ENCODE measurements at places on chromosomes 6 and 20. TPM values are rescaled to one million over a fixed set of nuclear protein-coding genes. Genes with fewer than 3 reads are reported as not detected.

DNA sequence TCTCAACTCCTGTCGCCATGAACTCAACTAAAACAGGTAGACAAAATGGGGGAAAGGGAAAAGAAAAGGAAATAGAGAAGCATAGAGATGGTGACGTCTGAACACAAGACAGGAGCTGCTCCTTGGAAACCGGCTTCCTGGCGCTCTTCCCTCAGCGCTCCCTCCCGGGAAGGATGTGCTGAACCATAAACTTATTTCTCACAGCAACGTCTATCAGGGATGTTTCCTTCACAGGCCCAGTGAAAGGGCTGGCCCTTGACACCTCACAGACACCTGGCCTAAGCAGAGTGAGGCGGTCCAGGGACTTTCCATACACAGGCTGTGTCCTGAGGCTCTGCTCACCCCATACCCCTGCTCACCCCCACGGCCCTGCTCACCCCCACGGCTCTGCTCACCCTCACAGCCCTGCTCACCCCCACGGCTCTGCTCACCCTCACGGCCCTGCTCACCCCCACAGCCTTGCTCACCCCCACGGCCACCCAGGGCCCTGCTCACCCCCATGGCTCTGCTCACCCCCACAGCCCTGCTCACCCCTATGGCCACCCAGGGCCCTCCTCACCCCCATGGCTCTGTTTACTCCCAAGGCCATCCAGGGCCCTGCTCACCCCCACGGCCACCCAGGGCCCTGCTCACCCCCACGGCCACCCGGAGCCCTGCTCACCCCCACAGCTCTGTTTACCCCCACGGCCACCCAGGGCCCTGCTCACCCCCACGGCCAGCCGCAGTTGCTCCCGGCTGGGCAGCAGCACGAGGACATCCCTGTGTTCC, 653 bp downstream of the FRMD1 start:
- peak; percentile 62 for DNase-seq

GRCh38 chr6:165967810-165968407, 199.7 kb downstream of the TBXT start:
- no peak for DNase-seq

- DNase-seq = no peak
Measured at GRCh38 chr6:55524441-55524840, 54.6 kb downstream of the HMGCLL1 start.

Gene CLPSL1
- not detected for total RNA-seq

DNA sequence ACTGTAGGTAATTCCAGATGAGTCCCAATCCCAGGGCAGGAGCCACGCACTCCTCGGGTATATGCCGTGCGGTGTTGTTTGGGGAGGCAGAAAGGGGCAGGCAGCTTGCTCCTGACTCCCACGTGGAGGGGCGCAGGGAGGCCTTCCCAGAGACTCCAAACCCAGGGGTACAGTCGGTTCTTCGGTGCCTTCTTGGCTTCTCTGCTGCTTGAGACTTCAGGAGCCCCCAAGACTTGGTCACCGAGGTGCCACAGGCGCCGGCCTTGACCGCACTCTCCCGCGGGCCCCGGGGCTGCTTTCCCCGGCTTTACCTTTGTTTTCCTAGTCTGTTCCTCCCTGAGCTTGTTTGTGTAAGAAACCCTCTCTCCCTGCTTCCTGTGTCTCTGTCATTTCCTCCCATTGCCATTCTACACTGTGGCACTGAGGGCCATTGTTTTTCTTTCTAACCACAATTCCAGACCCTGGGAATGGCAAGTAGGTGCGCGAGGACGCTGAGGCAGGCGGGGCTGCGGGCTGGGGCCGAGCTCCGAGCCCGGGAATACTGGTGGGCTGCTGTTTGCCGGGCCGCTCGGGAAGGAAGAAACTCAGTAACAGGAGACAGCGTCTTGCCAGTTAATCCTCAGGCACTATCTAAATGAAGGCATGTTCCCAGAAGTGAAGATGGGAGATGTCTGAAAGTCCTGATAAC, 215.6 kb upstream of the HEY2 start:
- no peak for DNase-seq

DNA sequence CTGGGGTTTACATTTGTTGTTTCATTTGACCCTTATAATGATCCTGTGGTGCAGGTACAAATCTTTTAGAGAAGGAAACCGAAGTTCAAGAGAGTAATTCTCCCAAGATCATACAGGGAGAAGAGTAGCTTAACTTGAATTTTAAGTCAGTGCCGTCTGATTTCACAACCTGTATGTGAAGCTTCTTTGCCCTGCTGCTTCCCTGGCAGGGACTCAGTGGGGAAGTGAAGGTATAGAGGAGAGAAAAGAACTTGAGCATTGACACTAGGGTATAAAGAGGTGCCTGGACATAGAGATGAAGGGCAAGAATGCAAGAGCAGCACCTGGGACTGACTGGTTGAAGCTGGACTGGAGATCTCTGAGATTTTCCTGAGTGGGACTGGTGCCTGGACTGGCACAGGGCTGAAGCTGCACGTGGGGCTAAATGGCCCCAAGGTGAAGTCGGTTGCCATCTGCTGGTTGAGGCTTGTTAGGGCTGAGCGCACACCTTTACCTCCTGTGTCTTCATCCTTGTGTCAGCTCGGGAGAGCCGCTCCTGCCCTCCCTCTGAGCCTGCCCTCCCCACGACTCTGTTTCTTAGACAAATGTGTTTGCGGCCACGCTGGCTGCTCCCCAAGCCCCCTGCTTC, 41.8 kb downstream of the FARS2 start:
- DNase-seq = peak; percentile 81

Gene SMLR1
- total RNA-seq = 0.73 TPM

Gene LRRN4
- total RNA-seq = 1.1 TPM

DNA sequence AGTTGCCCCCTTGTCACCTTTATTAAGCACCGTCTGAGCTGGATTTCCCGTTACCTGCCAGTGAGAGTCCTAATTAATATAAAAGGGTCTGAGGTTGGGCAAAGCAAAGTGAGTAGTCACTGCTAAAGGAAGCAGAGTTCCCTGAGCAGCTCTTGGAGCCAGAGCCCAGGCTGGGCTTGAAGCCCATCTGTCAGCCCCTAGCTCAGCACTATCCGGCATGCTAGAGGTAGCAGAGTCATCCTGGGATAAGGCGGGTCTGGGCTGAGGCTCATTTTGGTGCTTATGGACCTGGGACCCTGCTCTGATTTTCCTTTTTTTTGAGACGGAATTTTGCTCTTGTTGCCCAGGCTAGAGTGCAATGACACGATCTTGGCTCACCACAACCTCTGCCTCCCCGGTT, 46.2 kb downstream of the ADNP start:
- DNase-seq = no peak

DNA sequence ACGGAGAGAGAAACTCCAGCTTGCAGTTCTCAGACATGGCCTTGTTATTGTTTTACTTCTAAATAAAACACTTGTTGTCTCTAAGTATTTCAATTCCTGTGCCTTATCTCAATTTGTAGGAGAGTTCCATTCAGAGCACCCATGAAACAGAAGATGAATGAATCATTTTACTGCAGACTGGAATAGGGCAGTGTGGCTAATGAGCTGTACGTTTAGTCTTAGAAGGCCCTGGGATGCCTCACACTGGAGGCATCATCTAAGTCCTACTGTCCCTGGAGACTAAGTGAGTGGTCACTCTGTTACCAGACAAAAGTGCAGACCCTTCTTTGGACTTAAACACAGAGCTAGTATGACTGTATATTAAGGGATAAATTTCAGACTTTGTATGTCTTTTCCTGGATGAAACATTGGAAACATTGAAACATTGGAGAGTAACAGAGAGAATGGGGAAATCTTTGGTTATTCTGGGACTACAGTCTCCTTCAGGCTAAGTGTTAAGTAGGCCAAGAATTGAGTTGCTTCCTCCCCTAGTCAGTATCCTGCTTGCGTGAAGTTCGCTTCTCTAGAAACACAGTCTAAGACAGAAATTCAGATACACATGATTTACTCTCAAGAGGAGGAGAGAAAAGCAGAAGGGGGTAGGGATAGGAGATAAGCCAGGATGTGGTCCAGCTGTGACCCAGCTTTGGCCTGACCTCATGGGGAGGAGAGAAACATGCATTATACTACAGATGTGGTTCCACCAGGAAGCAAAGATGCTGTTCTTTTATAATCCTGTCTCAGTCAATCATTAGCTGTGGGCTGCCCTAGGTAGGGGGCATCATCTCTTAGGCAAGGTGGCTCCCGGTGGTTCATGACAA, 167.4 kb upstream of the BMP2 start:
- no peak for DNase-seq

DNA sequence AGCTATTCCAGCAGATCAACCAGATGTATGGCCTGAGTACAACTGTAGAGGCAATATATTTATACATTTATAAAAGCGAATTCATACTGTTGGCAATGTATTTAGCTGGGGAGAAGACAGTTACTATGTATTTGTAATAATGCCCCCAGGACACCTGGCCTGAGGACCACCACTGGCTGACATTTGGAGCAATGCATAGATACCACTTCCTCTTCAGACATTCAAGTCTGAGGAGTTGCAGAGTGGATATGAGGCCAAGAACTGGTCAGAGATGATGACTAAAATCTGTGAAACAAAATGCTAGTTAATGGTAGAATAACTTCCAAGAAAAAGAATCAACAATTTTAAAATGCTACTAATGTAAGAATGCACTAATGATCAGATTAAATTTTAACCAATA, 462.3 kb downstream of the CDC5L start:
- no peak for DNase-seq

GRCh38 chr20:48425817-48426612, 401.8 kb downstream of the PREX1 start:
- no peak for DNase-seq

- no peak for DNase-seq
Measured at GRCh38 chr6:1837826-1838225, 228.1 kb downstream of the FOXC1 start.

Gene SLC22A3
- total RNA-seq = 3.2 TPM

GRCh38 chr20:63979557-63980316, at the start of gene SAMD10:
SAMD10 (minus strand) TSS chr20:63979642; CDS start chr20:63979467, 175 bp downstream.
- DNase-seq = peak; percentile 93

GRCh38 chr20:58519940-58520712, 4.9 kb upstream of the APCDD1L start:
- DNase-seq = no peak

- DNase-seq = peak; percentile 19
Measured at GRCh38 chr6:169854083-169854725, 102.8 kb downstream of the ERMARD start.

GRCh38 chr6:16243055-16243454, 4.7 kb downstream of the GMPR start:
- DNase-seq = peak; percentile 34

Gene PRKN
- 8.1 TPM for total RNA-seq

GRCh38 chr6:39280247-39280731, 33.9 kb downstream of the KCNK17 start:
- peak; percentile 60 for DNase-seq

Gene FRK
- total RNA-seq = 4.7 TPM

GRCh38 chr6:149455031-149455732, 29.6 kb downstream of the ZC3H12D start:
- no peak for DNase-seq

DNA sequence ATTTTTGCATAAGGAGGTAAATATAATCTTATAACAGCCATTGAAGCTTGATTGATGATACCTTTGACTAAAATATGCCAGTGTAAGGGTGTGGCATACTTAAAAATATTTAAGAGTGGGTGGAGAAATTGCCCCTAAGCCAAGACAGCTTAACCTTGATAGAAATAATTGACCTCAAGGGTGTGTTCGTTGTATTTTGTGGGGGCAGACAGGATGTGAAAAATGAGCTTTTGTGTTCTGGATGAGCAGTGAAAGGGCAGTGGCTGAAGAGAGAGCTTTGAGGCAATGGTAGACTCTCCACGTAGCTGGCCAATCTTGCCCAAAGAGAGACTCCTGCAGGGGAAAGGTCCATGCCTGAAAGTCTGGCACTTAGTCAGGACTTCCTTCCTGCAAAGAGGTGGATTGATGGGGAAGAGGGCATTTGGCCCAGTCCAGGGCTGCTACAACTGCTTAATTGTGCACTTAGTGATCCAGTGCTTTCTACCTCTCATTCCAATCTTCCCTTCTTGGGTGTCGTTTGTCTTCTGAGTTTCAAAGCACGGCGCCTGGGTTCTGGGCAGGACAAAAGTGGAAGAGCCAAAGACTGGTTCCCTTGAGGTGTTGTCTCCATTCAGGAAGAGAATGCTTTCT, 15.6 kb upstream of the CD109 start:
- no peak for DNase-seq

Gene COL9A1
- total RNA-seq = not detected

GRCh38 chr6:16766043-16766536, 4.8 kb upstream of the ATXN1 start:
- DNase-seq = no peak

Gene PLEKHG1
- total RNA-seq = 26.4 TPM

DNA sequence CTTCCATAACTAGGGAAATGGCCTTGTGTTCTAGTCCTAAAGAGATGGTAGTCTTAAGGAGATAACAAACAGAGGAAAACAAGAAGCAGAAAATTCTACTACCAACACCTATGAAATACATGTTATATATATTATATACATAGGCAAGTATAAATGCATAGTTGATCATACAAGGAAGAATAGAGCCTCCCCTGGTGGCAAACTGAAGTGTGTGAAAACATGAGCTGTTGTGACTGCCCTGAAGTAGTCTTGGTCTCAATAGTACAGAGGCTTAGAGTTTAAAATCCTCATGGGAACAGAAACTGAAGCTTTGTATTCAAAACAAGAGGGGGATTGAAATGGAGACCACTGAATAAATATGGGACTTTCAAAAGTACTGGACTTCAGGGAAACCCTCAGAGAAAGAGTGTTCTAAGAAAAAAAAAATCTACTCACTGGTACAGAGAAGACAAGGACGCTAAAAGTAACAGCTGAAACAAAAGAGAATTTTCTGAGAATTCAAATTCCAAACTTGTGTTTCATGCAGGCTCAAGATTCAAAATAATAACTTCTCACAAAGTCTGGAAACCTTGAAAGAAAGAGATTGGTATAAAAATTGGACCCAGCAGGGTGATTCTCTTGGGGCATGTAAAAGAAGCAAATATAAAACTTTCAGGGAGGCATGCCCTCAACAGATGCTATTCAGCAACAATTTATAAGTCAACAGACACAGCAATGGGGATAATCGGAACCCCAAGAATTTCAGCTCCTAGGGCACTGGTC, 59.7 kb upstream of the SAMD3 start:
- DNase-seq = peak; percentile 51

DNA sequence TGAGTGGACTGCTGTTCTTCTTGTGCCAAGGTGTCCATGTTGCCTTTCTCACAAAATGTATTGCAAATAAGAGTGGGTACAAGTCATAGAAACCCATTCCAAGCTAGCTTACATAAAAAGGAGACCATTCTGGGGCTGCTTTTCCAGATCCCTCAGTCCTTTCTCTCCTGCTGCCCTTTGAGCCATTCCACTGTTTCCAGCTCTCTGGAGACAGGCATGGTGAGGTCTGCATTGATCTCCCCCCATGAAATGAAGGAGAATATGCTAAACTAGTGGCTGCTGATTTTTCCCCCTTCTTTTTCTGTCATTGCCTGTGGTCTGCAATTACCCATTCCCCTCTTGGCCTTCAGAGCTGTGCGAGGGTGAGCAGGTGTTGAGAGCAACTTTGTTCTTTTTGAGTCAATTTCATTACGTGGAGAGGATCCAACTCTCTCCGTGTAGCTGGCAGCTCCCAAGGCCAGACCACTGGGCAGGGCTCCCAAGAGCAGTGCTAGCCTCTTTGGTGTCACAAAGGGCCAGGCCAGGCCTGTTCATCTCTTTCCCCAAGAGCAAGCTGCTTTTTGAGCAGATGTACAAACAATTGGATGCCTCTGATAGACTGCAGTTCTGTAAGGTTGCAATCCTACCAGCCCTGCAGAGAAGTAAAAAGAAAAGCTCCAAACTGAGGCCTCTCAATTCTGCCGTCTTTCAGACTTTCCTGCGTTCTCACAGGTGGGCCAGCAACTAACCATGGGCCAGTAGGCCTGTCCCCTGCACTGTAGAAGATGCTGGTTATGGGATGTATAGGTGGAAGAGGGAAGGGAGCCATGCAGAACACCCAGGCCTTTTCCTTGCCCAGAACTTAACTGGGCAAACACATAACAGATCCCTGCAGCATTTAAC, 96.1 kb upstream of the ARMC2 start:
- no peak for DNase-seq

Gene CNKSR3
- total RNA-seq = 5.4 TPM

Data from stomach (tissue), 19 donors.